Fibroblast of lung (primary cell): ENCODE measurements at places on chromosomes 5 and 9.
A peak's percentile ranks its signal among the peaks of the same experiment; 100 is the strongest.

DNA sequence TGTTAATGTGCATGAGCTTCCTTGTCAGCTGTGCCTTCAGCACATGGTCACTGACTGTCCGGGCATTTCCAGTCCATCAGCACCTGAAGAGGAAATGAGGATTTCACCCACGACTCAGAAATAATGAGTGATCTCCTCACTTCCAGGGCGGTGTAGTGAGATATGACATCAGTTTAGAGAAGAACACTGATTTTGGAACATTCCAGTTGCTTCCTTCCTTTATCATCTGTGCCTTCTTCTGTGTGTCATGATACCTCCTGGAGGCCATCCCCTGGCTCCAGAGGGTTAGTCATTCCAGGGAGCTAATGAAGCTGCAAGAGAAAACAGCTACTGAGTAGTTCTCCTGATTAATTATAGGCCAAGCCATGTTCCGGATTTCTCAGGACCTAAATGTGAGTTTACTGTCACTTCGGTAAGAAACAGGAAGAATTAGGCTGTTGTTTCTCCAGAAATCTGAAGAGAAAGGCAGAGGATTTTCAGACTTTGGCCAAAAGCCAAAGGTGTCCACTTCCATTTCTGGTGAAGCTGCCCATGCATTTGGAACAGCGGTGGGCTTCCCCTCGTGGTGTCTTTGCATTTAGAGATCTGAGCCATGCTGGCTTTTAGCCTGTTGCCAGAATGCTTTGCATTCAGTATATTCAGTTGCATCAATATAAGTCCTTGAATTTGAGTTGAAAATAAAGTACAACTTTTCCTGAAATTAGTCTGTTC is 161.3 kb upstream of the OTULINL start:
- no peak for DNase-seq

DNA sequence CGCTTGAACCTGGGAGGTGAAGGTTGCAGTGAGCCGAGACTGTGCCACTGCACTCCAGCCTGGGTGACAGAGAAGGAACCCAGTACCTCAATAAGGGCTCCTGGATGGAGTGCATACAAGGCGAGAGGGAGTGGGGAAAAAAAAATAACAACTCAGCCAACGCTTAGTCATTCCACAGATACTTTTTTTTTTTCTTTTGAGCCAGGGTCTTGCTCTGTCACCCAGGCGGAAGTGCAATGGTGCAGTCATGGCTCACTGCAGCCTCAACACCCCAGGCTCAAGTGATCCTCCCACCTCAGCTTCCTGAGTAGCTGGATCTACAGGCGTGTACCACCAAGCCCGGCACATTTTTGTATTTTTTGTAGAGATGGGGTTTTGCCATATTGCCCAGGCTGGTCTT is 59.5 kb upstream of the GGTA1 start:
- DNase-seq, result peak; percentile 78

GRCh38 chr5:418162-419121 is 24.5 kb upstream of the EXOC3 start:
- no peak for DNase-seq

GRCh38 chr9:124512806-124513204 is 5.6 kb upstream of the NR5A1 start:
- DNase-seq, result no peak

DNA sequence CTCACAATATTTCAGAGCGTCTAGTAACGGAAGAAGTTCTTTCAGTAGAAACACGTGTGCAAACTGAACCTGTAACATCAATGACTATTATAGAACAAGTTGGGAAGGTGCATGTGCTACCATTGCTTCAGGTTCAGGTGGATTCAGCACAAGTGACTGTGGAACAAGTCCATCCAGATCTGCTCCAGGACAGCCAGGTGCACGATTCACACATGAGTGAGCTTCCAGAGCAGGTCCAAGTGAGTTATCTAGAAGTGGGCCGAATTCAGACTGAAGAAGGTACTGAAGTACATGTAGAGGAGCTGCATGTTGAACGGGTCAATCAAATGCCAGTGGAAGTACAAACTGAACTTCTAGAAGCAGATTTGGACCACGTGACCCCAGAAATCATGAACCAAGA is 17.4 kb upstream of the NIM1K start:
- DNase-seq, result no peak

DNA sequence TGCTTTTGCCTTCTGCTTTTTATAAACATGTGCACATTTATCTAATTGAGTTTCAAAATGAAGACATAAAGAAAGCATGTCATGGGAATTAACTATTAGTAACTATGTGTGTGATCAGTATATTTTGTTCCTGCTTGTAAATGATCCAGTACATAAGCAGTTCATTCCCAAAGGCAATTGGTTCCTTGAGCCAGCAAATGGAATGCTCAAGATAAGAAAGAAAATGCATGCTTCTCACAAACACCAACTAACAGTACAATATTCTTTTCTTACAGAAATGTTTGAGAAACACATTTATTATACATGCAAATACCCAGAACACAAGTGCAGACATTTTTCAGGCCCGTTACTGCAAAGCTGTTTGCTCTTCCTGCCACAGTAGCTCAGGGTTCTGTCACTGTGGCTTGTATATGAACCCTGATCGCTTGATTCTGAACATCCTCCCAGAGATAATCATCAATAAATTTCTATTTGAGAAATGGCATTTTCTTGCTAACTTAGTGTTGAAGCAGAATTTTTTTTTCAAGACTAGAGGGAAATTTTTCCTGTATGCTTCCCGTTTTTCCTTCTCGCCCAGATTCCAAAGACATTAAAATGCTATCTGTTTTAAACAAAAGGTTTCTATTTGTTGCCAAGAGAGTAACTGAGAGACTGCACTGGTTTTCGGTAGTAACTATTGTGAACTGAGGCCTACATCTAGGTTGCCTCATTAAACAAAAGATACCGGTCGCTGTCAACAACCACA is 1.9 kb downstream of the GNAQ start:
- peak; percentile 54 for DNase-seq

- DNase-seq, result no peak
These were observed 585.3 kb upstream of the RORB start for GRCh38 chr9:73911804-73912203.

GRCh38 chr5:109863752-109864151 is 174.0 kb downstream of the MAN2A1 start:
- DNase-seq, result peak; percentile 48

GRCh38 chr5:125657936-125658335 is 765.3 kb upstream of the GRAMD2B start:
- DNase-seq, result no peak

DNA sequence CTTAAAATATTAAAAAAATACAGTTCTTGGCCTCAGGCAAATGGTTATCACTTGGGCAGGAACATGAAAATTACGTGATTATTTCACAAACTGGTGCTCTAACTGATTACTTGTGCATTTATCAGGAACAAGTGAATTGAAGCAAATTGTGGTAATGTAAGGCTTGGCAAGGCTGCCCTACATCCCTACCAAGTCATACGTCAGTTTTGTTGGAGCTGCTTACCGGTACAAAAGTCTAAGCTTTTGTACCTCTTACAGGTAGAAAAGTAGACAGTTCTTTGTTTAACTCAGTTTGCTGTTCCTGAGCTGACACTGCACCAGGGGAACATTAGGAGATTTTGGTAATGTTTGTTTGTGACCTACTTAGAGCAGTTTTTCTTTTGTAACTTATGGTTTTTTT is 2.2 kb downstream of the G3BP1 start:
- DNase-seq, result no peak

- DNase-seq, result no peak
These were observed 48.5 kb downstream of the MFAP3 start for GRCh38 chr5:154087260-154087659.

- DNase-seq, result no peak
These were observed 47.4 kb downstream of the RNF180 start for GRCh38 chr5:64213011-64213410.

DNA sequence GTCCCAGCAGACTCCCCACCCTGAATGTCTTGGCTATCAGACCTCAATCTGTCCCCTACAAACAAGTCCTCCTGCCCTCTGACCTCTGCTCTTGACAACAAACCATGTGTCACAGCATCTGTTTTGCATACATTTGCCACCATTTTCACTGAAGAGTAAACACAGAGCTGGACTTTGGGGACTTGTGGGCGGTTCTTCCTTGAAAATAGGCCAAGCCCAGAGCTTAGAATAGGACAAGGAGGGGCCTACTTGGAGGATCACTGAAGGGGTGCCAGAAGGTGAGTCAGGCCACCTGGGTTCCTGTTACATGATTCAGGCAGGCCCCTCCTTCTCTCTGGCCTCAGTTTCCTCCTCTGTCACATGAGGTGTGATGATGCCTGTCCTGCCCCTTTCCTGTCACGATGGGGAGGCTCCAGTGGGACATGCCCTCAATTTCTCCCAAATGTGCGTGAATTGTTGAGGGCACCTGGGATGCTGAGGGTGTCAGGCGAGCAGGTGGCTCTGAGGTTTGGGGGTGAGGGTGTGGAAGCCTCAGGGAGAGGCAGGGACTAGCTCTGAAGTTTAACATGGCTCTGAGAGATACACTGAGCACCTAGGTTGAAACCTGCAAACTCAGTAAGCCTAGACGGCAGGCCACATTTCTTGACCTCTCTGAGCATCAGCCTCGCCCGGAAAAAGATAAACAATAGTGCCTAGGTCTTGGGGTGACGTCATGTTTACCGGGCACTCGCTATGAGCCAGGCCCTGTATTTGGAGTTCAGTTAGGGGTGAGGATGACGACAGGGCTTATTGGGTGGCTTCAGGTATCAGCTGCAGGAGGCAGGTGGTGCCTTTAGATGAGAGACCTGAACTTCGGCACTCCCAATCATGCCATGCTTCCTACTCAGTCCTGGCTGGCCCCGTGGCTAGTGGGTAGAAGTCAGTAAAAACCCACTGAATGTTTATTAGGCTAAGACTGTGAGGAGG is 107.6 kb upstream of the PITX1 start:
- no peak for DNase-seq

GRCh38 chr9:3648266-3648665 is 122.5 kb upstream of the RFX3 start:
- no peak for DNase-seq

DNA sequence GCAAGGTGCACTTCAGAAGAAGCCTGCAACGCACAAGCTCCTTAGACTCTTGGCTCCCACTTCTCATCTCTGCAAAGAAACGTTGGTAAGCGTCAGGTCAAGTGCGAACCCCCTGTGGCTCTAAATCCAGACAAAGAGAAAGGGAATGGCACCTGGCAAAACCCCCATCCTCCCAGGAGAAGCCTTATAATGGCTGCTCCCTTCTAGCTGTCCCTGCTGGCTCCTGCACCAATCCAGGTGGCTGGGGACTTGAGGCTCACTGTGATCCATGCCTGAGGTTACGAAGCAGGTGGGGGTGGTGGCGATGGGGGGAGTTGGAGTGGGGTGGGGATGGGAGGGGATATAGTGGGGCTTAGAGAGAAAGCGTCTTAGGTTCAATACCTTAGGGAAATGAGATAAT is 272.8 kb downstream of the DENND1A start:
- no peak for DNase-seq
